HuH-7.5 (cell line): ENCODE measurements at places on chromosomes 7 and 10.

GRCh38 chr10:131656431-131656841 lies 244.4 kb upstream of the PPP2R2D start:
- no peak for DNase-seq

DNA sequence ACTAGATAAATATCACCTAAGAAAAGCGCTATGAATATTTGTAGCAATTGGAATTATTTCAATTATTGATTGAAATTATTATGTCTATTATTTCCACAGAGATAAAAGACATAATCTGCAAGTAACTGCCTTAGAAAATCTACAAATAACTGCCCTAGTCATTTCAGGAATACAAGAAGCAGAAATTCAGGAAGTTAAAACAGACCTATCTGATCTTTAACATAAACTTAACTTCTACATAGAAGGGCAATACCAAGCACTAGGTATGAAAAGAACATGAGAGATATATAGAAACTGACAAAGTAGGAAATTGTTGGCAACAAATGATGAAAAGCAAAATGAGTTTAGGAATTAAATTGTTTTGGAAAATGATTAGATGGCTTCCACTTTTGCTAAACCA lies 31.8 kb upstream of the AKR1B10 start:
- DNase-seq = no peak

DNA sequence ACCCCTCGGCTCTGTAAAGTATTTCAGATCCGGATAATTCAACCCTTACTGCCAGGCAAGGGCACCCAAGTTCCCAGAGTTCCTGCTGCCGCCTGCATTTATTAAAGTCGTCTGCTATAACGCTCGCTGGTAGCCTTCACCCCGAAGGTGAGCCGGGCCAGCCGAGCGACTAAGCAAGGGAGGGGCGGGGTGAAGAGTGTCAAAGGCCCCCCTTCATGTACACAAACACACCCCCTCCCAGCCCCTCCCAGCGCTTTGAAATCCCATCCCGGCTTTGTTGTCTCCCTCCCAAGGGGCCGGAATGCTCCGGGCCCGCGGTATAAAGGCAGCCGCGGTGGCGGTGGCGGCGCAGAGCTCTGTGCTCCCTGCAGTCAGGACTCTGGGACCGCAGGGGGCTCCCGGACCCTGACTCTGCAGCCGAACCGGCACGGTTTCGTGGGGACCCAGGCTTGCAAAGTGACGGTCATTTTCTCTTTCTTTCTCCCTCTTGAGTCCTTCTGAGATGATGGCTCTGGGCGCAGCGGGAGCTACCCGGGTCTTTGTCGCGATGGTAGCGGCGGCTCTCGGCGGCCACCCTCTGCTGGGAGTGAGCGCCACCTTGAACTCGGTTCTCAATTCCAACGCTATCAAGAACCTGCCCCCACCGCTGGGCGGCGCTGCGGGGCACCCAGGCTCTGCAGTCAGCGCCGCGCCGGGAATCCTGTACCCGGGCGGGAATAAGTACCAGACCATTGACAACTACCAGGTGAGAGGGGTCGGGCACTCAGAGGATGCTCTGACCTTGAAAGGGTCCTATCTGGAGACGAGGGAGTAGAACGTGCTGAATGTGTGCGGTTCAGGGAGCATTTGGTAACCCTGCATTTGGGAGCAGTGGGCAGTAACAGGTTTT lies at the start of gene DKK1:
DKK1 (plus strand) TSS at position 349 of the 889 bp plus-strand sequence; CDS start at position 503, 154 bp downstream.
- DNase-seq = peak; percentile 69

GRCh38 chr10:131772441-131772840 lies 128.4 kb upstream of the PPP2R2D start:
- no peak for DNase-seq

- no peak for DNase-seq
Observed at GRCh38 chr10:44322137-44322536, 62.8 kb downstream of the CXCL12 start.

GRCh38 chr10:80136134-80136571 lies 3.6 kb downstream of the PLAC9 start:
- no peak for DNase-seq

GRCh38 chr10:50936335-50936734 lies 50.9 kb upstream of the A1CF start:
- DNase-seq = no peak

DNA sequence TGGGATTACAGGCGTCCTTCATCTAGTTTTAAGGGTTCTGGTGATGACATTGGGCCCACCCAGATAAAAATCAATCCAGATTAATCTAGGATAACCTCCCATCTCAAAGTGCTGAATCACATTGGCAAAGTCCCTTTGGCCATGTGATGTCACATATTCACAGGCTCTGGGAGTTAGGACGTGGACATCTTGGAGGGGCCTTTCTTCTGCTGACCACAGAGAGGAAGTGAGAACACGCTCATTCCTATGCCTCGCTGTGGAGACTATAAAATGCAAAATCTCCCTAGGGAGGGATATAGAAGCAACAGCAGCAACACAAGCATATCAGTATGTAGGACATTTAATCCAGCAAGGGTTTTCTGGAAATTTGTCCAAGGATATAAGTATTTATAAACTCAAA lies 266.0 kb upstream of the PITRM1 start:
- no peak for DNase-seq

DNA sequence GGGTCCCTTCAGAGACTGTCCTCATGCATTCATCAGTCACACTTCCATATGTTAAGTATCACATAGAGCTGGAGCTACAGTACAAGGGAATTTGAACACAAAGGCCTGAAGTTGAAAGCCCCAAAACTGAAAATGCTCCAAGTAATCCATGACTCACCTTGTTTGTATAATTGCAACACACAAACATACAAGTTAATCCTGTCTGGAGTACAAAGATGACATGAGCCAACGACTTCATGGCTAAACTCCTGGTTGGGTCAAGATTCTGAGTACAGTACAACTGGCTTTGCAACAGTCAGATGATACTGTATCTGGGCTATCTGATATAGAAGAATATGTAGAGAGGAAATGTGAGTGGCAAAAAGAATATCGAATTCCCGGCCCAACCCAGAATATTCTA lies 73.1 kb upstream of the AASS start:
- DNase-seq = peak; percentile 8

- DNase-seq = no peak
Observed at GRCh38 chr10:3054183-3054850, 13.0 kb upstream of the PFKP start.

- DNase-seq = no peak
Observed at GRCh38 chr7:147811923-147812322, 778.6 kb upstream of the C7orf33 start.

- peak; percentile 46 for DNase-seq
Observed at GRCh38 chr10:23405540-23405939, 33.3 kb upstream of the OTUD1 start.

DNA sequence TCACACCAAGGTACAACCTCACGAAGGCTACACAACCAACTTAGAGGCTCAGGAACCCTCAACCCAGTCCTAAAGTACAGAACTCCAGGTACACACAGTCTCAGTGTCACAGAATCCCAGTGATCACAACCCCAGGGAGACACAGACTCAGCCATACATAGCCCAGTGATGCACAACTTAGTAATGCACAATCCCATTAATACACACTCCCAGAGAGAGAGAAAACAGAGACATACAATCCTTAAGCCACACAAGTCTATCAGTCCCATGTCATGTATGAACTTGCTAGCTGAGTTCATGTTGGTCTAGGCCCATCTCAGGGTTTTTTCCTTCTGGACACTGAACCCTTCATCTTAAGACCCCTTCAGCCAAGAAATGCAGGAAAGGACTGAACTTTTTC lies 4.6 kb downstream of the KCNIP2 start:
- DNase-seq = no peak

DNA sequence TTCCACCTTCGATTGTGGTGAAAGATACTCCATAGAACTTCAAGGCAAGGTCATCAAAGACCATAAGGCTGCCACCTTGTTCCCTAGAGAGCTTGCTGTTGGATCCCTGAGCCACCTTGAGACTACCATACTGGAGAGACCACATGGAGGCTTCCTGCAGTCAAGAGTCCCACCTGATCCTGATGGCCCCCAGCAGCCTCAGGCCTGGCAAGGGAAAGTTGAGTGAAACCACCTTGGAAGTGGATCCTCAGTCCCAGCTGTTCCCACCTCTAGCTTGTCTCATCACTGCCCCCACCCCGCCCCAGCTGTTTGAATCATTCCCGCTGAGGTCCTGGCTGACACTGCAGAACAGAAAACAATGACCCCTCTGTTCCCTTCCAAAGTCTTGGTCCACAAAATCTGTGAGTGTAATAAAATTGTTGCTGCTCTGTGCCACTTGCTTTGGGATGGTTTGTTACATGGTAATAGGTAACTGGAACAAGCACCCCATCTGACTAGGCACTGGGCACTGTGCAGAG lies 32.0 kb downstream of the PRLHR start:
- no peak for DNase-seq

DNA sequence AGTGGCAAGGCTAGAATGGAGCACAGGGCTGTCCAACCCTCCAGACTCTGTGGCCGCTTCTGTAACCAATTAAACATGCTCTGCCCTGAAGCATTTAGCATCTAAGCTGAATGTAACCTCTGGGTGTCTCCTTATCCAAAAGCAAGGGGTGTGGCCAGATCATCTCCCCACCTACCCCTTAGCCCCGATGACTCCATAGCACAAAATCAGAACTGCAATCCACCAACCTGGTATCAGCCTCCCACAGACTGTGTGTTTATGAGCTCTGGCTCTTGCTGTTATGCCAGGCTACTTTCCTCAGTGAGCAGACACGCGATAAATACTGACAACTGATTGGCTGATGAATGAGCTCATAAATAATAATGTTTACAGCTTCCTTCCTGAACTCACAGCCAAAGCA lies 3.2 kb downstream of the FRMD4A start:
- DNase-seq = no peak

DNA sequence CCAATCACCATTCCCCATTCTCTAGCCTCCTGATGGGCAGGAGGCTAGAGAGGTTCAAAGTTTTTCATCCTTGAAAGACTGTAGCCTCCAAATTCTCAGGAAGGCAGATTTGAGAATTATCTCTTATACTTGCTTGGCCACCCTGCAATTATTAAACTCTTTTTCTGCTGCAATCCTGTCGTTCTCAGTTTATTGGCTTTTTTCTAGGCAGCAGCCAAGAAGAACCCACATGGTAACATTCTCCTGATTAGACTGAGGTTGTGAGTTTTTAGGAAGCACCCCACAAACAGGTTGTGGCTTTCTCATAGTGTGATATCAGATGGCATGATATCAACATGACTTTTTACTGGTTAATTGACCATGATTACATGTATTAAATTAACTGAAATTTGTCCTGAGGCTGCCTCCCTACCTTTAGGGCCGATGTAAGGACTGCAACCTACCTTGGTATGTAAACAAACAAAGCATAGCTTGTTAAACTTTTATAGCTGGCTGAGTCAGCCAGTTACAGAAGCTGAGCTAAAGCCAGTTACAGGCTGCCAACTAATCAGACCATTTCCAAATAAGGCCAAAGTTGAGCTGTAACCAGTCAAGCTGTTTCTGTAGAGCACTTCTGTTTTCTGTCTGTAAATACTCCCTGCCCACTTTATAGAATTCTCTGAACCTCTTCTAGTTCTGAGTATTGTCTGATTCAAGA lies 3.2 kb upstream of the ZNF248 start:
- DNase-seq = no peak

GRCh38 chr7:35734001-35734483 lies 39.1 kb upstream of the HERPUD2 start:
- DNase-seq = no peak

DNA sequence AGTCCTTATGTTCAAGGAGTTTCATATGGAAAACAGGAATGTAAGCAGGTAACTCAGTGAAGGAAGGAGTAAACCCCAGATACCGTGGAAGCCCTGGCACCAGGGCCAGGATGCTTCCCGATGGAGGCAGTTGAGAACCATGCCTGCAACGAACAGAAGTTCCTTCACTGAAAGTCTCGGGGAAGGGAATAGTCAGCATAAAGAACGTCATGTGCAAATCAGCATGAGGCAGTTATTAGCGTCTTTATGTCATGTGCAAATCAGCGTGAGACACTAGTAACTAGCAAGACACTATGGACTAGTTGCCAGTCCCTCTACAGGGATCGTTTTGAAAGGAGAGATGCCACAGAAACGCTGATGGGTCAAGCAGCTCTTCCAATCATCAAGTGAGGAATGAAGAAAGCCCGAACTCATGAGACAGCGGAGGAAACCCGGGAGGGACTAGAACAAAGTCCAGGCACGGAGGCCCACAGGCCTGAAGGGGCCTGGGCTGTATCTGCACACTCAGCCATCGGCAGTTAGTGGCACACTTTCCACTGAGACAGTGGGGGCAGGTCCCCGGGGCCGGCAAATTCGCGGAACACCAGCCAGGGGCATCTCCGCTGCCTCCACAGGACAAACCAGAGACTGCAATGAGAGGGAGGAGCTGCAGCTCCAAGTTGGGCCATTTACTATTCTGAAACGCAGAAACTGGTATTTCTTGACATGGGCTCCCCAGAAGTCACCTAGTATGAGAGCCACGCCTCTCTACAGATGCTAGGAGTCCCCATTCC lies 109.6 kb downstream of the SFMBT2 start:
- peak; percentile 12 for DNase-seq

GRCh38 chr7:42972699-42973500 lies 40.7 kb downstream of the MRPL32 start:
- no peak for DNase-seq

GRCh38 chr10:68109331-68109730 lies at the start of gene MYPN:
Gene MYPN (plus strand): TSS chr10:68109488. CDS start chr10:68121439, 11,951 bp downstream.
- DNase-seq = no peak

DNA sequence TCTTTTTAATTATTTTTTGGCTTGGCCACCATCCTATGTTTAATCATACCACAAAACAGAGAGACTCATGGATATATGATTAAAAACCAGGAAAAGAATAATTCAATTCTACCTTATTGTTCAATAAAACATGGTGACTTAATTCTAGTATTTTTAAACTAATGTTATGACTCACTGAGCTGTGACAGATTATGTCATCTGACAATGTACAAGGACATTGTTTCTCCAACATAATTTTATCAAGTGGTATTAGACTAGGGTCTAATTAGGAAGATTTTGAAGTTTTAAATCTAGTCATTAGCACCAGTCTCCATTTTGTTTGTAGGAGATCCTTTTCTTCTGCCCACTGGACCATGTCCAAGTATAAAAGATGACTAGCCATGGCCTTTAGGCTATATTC lies 199.3 kb upstream of the MDFIC start:
- no peak for DNase-seq

DNA sequence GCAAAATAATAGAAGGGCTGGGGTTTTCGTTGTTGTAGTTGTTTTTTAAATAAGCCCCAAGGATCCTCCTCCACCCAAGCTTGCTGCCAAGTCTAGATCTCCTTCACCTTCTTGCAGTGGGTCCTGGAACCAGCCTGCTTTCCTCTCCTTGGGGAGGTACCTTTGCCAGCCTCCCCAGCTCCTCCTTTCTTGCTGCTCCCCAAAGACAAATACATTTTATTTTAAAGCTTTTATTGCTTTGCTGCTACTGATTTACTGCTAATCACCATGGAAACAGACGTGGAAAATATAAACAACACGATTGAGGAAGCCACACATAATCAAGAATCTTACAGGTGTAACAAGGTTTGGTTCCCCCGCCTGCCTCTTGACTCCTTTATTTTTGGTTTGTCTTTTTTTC lies 17.4 kb upstream of the SLF2 start:
- DNase-seq = no peak

GRCh38 chr7:71687286-71687685 lies 555.3 kb downstream of the GALNT17 start:
- no peak for DNase-seq

- DNase-seq = no peak
Observed at GRCh38 chr10:120262857-120263547, 194.0 kb upstream of the PLPP4 start.
